ENCODE measurements at places on chromosomes 11 and 22.

DNA sequence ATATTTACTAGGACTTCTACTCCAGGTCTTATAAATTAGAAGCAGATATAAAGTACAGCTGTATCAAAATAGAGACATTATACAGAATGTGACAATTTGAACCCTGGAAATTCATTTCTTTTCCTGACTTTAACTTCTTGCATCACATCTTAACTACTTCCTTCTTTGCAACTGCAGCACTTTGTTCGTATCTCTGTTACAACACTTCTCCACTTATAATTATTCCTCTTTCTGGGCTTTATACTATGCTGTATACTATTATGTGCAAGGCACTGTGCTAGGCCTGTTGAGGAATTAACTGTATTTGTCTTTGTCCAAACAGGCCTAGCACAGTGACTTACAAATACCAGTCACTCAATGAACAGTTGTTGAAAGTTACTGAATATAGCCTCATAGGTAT lies 1.8 kb upstream of the SLC36A4 start:
- DNase-seq, result no peak

DNA sequence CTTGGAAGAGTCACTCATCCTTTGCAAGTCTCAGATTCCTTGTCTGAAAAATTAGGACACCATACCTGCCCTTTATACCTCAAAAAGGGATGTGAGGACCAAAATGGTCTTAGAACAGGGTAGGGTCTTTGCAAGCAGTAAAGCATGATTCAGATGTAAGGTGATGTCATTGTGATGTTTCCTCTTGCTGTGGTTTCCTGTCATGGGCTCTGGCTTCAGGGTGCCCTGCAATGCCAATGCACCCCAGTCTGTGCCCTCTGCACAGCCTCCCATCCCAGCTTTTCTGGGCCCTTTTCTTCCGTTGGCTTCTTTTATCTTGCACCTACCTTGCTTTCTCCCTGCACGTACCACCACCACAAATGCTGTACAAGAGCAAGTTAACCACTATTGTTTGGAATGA lies 87.8 kb upstream of the NNMT start:
- DNase-seq, result no peak

DNA sequence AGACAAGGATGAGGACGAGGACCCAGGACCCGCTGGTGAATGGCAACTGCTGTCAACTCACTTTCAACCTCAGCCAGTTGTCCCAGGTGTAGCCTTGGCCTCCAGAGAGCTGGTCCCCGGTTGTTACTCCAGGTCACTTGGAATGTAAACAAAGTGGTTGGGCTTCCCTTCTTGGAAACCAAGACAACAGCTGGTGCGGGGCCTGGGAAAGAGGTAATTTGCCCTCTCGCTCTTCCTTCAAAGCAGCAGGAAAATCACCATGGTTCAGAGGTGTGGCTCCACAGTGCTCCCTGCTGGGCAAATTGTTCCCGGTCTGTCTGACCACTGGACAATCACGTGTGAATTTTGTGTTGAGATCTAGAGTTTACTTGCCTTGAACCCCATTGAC lies 15.0 kb downstream of the SLC1A2 start:
- peak; percentile 84 for DNase-seq

- no peak for DNase-seq
These were observed 481.7 kb upstream of the CADM1 start for GRCh38 chr11:115985896-115986295.

GRCh38 chr11:118227865-118228785 lies 3.3 kb upstream of the JAML start:
- DNase-seq, result no peak

GRCh38 chr22:37749226-37749625 lies 52.4 kb downstream of the TRIOBP start:
- no peak for DNase-seq

GRCh38 chr11:31303644-31304180 lies 65.8 kb downstream of the DCDC1 start:
- DNase-seq, result no peak

DNA sequence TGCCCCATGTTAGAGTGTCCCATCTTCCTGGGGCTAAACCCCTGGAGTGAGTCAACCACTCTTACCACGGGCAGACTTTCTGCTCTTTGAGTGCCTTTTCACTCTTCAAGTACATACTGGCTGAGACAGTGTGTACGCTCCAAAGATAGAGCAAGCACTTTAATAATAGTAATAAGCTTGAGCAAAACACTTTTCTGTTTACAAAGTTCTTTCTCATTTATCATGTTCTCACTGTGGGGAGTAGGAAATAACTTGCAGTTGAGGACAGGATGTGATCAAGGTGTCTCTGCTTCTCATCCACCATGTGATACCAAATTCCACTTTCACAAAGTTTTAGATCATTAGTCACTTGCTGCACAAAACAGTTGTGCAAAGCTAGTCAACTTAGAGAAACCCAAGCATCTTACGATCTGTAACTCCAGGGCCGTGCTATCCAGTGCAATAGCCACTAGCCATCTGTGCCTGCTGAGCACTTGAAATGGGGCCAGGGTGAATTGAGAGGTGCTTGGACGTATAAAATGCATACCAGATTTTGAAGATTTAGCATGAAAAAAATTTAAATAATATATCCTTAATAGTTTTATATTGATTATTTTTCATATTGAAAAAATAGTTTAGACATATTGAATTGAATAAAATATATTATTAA lies 135.3 kb downstream of the KIF18A start:
- DNase-seq, result no peak

GRCh38 chr22:26053737-26054316 lies 115.4 kb upstream of the SEZ6L start:
- DNase-seq, result no peak

DNA sequence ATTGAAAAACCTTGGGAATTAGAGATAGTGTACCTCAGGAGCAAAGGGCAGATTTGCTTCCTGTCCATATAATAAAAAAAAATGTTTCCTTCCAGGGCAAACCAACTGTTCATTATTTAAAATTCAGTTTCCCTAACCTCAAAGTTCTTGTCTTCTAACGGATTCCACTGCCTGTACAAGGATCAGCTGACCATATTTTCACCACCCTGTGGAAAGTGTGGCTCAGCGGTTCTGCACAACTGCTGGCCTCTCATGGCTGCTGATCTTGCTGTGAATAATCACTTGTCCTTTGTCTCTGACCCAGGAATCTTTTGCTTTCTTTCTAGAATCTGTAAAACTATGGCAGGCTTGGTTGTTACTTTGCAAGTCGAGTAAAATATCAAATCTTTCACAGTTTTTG lies 1732.5 kb upstream of the RAG2 start:
- DNase-seq, result no peak

DNA sequence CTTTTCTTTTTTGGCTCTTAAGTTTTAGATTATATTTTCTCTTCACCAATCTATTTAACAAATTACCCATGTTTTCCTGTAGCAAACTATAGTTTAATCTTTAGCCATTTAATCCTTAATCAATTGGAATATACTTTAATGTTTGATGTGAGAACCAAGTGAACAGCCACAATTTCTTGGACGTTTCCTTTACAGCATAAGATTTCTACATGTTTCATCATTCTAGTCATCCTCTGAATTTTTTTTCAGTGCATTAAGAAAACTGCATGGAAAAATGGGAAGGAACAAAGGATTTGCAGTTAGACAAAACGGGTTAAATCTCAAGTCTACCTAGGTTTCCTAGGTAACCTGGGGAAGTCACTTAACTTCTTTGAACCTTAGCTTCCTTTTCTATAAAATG lies 507.1 kb upstream of the CCDC90B start:
- DNase-seq, result no peak

DNA sequence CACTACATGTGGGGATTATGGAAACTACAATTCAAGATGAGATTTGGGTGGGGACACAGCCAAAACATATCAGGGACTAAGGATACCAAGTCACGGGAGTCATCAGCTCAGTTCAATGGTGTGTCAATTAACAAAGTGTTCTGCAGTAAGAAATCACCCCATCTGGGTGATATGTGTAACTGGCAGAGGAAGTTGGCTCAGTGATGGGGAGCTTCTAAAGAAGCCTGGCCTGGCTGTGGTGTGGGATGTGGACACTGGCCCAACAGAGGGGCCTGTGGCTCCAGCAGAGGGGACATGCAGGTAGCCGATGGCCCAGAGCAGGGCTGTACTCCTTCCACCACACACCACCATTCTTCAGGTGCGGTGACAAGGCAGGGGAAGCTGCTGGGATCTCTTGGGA lies 31.6 kb downstream of the RPS6KA4 start:
- DNase-seq, result no peak

DNA sequence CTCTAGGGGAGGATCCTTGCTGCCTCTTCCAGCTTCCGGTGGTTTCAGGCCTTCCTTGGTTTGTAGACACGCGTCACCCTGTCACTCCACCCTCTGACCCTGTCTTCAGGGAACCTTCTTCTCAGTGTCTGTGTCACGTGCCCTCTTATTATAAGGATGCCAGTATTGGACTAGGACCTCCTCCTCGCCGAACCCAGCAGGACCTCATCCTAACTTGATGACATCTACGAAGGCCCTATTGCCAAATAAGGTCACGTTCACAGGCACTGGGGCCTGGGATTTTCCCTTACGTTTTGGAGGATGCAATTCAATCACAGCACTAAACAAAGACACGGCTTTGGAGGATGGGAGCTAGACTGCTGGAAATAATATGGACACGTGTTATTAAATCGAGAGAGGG lies 408.7 kb downstream of the BRD1 start:
- DNase-seq, result no peak

- DNase-seq, result no peak
These were observed 12.0 kb downstream of the C11orf58 start for GRCh38 chr11:16750417-16750816.

DNA sequence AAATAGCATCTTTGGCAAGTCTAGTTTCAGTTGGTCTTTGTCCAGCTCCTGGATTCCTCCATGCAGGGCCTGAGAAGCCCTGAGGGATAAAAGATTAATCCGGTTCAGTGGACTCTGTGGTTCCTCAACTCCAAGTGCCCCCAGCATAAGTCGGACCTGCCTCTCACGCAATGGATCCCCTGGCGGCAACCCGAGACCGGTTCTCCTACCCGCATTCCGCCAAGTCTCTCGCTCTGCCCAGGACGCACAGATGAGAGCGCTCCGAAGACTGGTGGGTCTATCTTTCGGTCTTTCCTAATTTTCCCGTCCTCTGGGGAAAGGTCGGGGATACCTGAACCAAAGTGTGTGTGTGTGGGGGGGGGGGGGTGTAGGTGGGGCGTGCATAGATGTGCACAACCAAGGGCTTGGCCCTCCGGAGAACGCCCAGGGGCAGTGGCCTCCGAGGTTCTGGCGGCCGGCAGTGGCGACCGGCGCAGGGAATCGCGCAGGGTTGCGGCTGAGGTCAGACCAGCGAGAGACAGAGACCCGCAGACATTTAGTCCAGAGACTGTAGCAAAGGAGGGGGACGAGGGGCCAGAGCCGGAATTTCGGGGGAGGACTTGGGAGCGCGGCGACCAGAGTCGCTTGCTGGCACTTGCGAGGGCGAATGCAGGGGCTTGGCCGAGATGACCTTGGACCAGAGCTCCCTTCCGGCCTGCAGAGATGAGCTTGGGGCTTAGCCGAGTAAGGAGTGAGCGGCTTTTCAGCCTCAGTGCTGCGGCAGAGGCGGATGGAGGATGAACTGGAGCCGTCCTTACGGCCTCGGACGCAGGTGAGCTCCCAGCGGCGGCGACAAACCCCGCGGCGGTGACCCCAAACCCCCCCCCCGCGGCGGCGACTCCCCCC lies 712 bp upstream of the SLC2A11 start:
- no peak for DNase-seq

DNA sequence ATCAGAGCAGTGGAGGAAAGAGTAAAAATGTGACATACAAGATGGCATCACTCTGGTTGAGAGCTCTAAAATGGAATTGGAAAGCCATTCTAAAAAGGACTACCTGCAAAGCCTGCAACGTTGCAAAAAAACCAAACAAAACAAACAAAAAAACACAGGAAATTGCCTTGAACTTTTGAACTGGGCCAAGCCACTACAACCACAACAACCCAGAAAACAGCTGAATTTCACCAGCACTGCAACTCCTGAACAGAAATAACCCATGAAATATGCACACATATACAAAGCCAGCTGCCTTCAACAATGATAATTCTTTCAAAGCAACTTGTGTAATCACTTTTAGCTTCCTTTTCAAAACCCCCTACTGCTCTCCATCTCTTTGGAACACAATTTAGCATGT lies 326.6 kb upstream of the LRRC4C start:
- no peak for DNase-seq

GRCh38 chr11:46299451-46299961 lies 22.0 kb downstream of the CREB3L1 start:
- DNase-seq, result no peak

DNA sequence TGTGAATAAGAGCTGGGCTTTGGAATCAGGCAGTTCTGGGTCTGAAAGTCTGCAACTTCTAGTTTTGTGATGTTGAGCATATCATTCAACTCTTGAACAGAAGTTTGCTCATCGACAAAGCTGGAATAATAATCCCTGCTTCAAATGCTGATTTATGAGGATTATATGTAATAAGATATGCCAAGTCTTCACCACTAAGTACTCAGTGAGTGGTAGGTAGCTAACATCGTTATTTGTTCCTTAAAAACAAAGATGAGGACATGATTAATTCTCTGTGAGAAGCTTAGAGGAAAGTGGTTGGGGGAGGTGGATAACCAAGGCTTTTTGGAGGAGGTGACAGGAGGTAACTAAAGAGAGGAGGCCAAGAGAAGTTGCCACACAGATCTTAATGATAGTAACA lies 96.5 kb downstream of the ME3 start:
- no peak for DNase-seq

GRCh38 chr11:1051356-1052132 lies 15.0 kb upstream of the MUC6 start:
- peak; percentile 46 for DNase-seq

- no peak for DNase-seq
These were observed 26.4 kb upstream of the ADORA2A start for GRCh38 chr22:24400726-24401596.

- no peak for DNase-seq
These were observed 235.8 kb downstream of the SWAP70 start for GRCh38 chr11:9899676-9900075.

GRCh38 chr22:20029550-20030225 lies 8.8 kb downstream of the TANGO2 start:
- DNase-seq, result no peak

- DNase-seq, result no peak
These were observed 166.9 kb downstream of the NAV2 start for GRCh38 chr11:19879307-19880087.

- DNase-seq, result no peak
These were observed 698.1 kb downstream of the NTM start for GRCh38 chr11:132068556-132068955.

- DNase-seq, result no peak
These were observed 1.0 kb upstream of the RELA start for GRCh38 chr11:65663639-65664200.

- no peak for DNase-seq
These were observed 3.1 kb downstream of the ALX4 start for GRCh38 chr11:44306918-44307244.

- no peak for DNase-seq
These were observed 181.7 kb upstream of the ZC3H12C start for GRCh38 chr11:109911488-109911887.

GRCh38 chr11:41320653-41321052 lies 138.8 kb downstream of the LRRC4C start:
- DNase-seq, result no peak
